IPS-NIHi11 (cell line): ENCODE measurements at places on chromosomes 2 and 18.

- no peak for DNase-seq
Observed at GRCh38 chr18:53971331-53971730, 253.1 kb downstream of the MBD2 start.

- no peak for DNase-seq
Observed at GRCh38 chr2:43340066-43340465, 113.7 kb upstream of the ZFP36L2 start.

DNA sequence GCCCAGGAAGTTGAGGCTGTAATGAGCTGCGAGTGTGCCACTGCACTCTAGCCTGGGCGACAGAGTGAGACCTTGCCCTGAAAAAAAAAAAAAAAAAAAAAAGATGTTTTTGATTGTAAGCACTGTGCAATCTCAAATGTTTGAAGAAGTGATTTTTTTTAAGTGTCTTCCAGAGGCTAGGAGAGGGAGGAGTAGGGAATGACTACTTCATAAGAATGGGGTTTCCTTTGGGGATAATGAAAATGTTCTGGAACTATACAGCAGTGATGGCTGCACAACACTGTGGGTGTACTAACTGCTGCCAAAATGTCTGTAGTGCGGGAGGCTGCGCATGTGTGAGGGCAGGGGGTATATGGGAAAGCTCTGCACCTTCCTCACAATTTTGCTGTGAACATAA is 83.7 kb downstream of the MCFD2 start:
- DNase-seq = no peak

DNA sequence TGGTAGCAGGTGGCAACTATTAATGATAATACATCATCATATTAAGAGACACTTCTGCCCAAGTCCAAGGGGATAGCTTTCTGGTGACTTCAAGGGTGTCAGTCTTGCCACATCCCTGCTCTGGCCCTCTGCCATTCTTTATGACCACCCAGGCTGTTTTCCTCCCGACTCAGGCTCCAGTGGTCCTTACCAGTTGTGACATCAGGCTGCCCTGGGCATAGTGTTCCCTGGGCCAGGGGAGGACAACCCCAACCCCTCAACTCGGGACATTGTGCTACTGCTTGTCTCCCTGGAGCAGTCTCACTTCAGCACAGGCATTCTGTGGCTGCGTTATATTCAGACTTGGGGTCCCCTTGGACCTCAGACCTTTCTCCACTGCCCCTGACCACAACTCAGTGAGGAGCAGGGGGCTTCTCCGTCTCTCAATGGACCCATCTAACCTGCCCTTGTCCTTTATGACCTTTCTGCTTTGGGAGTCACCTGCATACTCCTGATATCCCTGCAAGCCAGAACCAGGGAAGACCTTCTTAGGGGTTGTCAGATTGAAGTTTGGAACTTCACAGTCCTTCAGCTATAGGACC is 12.8 kb downstream of the DNAJB2 start:
- no peak for DNase-seq

DNA sequence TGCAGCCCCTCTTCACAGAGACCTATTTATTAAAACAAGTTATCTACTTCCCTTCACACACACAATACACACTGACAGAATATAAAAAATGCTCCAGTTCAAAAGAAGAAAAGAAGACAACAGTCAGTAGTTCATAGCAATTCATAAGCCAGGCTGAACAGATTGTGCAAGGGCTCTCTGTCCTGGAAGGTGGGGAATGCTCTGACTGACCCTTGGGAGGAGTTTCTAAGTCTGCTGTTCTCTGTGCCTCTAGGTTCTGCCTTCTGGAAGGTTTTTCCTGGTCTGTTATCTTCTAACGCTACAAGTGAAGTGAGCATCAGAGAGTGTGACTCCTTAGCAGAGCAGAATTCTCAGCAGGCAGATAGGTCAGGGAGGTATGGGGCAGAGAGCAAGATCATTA is 35.7 kb downstream of the SP3 start:
- DNase-seq = no peak

DNA sequence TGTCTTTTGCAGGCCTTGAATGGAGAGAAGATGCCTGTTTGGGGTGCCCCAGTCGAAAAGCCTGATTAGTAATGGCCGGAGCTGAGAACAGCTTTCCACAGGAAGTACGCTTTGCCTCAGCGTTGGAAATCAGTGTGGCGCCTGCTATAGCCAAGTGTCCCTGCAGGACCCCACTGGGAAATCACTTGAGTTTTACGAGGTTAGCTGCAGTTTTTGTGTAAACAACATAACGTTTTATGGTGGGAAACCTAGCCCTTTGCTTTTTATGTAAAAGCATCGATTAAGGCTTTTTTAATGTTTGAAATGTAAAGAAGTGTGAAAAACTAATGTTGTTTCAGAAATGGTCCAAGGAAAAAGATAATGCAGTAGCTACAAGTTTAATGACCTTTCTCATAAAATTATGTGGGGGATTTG is 234.2 kb downstream of the TTC32 start:
- no peak for DNase-seq

GRCh38 chr2:36355890-36356297 is 316 bp downstream of the CRIM1 start:
- no peak for DNase-seq

GRCh38 chr2:240129311-240129710 is 6.8 kb downstream of the COPS9 start:
- no peak for DNase-seq

DNA sequence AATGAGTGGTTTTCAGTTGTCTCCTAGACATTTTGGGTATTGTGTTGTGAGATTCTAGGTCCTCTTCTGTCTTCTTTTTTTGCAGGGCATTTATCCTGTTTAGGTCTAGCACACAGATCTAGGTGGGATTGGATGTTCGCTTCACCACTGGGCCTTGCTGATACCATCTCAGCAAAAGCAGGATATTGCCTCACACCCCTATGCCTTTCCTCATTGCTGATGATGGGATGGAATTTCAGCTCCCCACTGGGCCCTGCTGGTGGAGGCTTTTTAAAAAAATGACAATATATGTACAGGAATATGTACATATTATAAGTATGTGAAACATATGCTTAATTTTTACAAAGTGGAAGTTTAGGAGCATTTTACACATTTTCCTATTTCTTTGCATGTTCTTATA is 5.4 kb upstream of the TOGARAM2 start:
- DNase-seq = no peak

GRCh38 chr2:218859556-218859987 is at the start of gene WNT6:
Gene WNT6 (plus strand): TSS chr2:218859805. CDS start chr2:218860038, 233 bp downstream.
- DNase-seq = no peak

- DNase-seq = no peak
Observed at GRCh38 chr18:32420084-32420750, 50.5 kb downstream of the GAREM1 start.

- no peak for DNase-seq
Observed at GRCh38 chr2:3641841-3642421, 16.1 kb upstream of the ALLC start.

GRCh38 chr2:10397878-10398277 is 50.2 kb downstream of the ODC1 start:
- DNase-seq = no peak

- DNase-seq = no peak
Observed at GRCh38 chr2:10793816-10794215, 18.8 kb downstream of the PDIA6 start.

DNA sequence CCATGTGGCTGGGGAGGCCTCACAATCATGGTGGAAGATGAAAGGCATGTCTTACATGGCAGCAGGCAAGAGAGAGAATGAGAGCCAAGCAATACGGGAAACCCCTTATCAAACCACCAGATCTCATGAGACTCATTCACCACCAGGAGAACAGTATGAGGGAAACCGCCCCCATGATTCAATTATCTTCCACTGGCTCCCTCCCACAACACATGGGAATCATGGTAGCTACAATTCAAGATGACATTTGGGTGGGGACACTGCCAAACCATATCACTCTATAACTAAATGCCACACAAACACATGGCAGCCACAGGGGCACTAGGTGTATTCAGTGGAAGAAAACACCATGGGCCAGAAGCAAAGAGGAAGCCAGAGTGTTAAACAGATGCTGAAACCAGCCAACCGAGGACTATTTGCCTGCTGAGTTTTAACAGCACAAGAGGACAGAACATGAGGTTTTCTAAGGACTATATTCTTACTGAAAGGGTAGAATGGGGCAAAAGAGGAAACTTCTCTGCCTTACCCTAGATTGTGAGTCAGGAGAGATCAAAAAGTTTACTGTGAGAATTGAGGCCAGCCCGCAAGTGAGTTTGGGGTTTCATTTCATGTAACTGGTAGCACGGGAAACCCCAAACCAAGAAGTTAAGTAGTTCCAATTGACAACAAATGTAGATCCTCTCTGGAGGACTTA is 49.2 kb downstream of the SIGLEC15 start:
- DNase-seq = no peak

DNA sequence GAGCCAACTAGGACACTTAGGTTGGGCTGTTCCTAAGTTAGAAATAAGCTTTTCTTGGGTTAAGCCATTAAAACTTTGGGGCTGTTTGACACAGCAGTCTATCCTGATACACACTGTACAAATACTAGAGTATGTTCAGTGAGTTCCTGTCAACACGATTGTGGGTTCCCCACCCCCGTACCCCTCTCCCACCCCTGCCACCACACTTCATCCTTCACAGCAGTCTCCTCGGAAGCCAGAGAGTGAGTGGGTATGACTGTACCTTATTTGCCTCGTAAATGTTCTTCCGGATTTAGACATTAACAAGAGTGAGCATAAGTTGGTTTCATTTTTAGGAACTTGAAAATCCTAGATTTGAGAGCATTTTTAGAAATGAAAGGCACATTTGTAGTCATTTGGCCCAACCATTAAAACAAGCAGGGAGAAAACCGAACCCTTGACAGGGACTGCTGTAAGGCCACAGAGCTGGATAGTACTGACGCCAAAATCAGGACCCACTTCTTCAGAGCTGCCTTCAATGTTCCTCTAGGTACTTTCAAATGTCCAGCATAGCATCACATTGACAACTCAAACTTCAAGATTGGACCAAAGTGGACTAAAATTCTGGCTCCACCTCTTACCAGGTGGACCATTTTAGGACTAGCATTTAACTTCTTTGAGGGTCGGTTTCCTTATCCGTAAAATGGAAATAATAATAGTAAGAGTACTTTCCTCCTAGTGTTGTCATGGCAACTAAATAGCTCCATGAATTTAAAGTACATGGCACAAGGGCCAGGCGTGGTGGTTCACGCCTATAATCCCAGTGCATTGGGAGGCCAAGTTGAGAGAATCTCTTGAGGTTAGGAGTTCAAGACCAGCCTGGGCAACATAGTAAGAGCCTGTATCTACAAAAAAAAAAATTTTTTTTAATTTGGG is 166.3 kb upstream of the SERTAD2 start:
- DNase-seq = no peak

DNA sequence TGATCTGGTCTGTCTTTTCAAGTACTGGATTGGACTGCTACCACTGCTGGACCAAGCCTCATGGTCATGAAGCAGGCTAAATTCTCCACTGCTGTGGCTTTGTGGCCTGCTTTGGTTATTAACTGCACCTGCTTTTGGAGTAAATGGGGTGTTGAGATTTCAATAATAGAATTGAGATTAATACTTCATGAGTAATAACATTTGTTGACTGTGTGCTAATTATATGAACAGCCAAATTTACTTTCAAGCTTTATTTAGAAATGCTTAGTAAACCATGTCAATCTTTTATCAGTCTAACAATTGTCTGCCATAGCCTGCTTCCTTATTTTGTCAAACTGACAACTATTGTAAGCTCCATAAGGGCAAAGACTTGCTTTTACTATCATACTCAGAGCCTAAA is 27.4 kb upstream of the MTIF2 start:
- DNase-seq = no peak

DNA sequence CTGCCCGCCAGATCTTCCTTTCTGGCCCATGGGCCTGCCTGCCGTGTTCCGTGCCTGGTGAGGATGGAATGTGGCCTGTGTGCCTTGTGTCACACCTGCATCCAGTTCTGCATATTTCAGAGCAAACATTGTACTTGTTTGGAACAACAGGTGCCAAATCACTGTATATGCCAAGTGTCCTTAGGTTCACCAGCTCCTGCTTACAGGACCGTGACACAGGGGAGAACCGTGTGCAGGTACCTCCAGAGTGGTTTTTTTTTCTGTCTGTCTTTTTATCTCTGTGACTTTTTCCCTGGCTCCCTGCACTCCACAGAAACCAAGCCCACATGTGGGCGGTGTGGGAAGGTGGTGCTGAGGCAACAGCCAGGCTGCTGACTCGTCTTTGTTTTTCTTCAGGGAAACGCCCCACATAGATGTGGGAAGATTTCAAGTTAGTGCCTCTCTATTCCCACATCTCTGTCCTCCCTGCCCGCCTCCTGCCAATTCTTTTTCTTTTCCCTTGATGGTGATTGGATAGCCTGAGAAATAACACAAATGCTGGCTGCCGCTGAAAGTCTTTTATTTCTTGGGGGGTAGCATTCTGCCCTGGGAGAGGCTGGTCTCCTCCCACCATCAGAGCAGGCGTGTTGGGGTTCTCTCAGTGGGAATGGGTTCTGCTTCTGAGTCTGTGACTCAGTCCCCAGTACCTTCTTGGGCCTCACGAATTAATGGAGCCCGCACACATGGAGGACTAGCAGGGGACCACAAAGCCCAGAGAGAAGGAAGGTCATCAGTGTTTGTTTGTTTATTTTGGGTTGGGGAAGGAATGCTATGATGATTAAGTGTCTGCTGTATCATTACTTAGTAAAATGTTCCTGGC is 21.4 kb downstream of the GRHL1 start:
- DNase-seq = peak; percentile 37

DNA sequence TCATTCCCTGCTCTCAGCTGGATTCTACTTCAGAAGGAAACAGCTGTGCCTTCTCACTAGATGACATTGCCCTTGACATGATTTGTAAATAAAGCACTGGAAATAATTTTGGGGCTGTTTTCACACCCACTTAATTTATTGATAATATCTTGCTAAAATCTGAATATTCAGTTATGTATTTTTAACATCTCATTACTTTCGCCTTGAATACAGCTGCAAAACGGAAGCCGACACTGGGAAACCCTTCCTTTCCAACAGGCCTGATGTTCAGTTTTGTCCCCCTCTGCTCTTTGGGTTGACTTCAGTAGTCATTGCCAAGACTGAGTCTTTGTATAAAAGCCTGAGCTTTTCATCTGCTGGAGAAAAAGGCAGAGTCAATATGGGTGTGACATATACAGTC is 82.7 kb downstream of the DOCK10 start:
- no peak for DNase-seq

GRCh38 chr2:155980941-155981560 is 351.5 kb downstream of the NR4A2 start:
- DNase-seq = no peak

DNA sequence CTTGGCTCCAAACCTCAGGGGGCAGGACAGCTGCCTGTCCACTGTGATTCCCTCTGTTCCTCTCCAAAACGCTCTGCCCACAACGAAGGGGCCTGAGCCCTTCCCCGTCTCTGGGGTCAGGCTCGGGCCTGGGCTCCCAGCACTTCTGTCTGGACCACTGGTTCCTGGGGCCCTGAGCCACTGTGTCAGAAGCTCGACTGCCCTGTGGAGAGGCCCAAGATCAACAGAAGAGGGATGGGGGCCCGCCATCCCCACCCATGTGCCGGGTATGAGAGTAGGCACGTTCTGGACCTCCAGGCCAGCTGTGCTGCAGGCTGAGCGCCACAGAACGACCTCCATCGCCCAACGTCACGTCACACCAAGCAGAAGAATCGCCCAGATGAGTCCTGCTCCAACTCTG is 119.9 kb upstream of the HS6ST1 start:
- no peak for DNase-seq
